PC-3 (cell line): ENCODE measurements at places on chromosomes 6 and 20. TPM values are rescaled to one million over a fixed set of nuclear protein-coding genes. Genes with fewer than 3 reads are reported as not detected.

The SLC17A4 gene
- total RNA-seq = not detected in 2 replicates

The ITCH gene
- 49.4 and 54.8 TPM in 2 replicates for total RNA-seq

The SNAP91 gene
- not detected in 2 replicates for total RNA-seq

The NHSL1 gene
- total RNA-seq = 4.8 and 6.1 TPM in 2 replicates

The APOBEC2 gene
- not detected in 2 replicates for total RNA-seq

The HLA-E gene
- 131 and 161 TPM in 2 replicates for total RNA-seq

The LY6G6F gene
- not detected in 2 replicates for total RNA-seq

The DEK gene
- 155 and 170 TPM in 2 replicates for total RNA-seq

The GINS1 gene
- 27.5 and 28.1 TPM in 2 replicates for total RNA-seq

The SERPINB6 gene
- 119 and 140 TPM in 2 replicates for total RNA-seq

The CST5 gene
- not detected in 2 replicates for total RNA-seq

The CPNE1 gene
- 222 and 274 TPM in 2 replicates for total RNA-seq

The PMEPA1 gene
- 21.9 and 29.3 TPM in 2 replicates for total RNA-seq

The SYNDIG1 gene
- not detected in 2 replicates for total RNA-seq

The FILIP1 gene
- total RNA-seq = not detected in 2 replicates

The FNDC11 gene
- total RNA-seq = 0.40 and 1.8 TPM in 2 replicates

The EPB41L1 gene
- total RNA-seq = 48.2 and 53.0 TPM in 2 replicates

The STX11 gene
- total RNA-seq = 1.2 and 1.5 TPM in 2 replicates

The OVOL2 gene
- 23.1 and 36.4 TPM in 2 replicates for total RNA-seq

The CCN5 gene
- 0.26 TPM in 1 of 2 replicates, not detected in the other for total RNA-seq

The SCUBE3 gene
- 1.5 and 2.4 TPM in 2 replicates for total RNA-seq

The GPRC6A gene
- total RNA-seq = not detected in 2 replicates

The EYA2 gene
- 0.29 and 0.33 TPM in 2 replicates for total RNA-seq

The SMPD2 gene
- 12.6 and 13.8 TPM in 2 replicates for total RNA-seq
